CD4-positive, alpha-beta T cell treated with Interleukin-15 for 1 hour (primary cell): ENCODE measurements at places on chromosomes 16 and 17.

DNA sequence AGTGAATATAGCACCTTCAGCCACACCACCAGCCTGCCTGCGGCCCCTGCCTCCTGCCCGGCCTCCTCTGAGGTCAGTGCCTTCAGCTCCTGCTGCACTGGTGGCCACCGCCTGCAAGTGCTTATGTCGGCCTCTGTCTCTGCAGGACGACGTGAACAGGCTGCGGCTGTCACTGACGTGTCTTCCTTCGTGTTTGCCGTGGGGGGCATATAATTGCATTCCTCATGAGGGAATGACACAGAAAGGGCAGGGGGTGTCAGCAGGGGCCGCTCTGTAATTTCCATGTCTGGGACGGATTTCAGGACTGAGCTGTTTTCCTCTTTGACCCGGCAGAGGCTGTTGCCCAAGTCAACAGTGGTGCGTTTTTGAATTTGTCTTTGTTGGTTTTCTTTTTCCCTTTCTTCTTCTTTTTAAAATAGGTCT is 28.5 kb downstream of the CMIP start:
- no peak for DNase-seq

- no peak for DNase-seq
Observed at GRCh38 chr16:12434567-12434966, 369.1 kb downstream of the CPPED1 start.

- DNase-seq, result no peak
Observed at GRCh38 chr16:50678531-50678930, 2.6 kb downstream of the SNX20 start.

DNA sequence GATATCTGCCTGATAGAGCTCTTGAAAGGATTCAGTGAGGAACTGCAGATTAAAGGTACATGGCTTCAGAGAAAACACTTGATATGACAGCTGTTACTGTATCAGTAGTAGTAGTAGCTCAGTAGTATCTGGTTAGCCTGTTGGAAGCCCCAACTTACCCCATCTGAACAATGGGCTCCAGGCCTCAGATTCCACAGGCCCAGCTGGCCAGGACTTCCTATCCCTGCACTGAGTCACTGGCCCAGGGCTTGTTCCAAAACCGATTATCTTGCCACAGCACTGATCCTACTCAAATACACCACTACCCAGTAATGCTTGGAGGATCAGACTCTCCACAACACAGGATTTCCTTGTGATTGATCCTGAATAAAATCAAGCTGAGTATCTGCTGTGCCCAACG is 32.6 kb downstream of the DCUN1D3 start:
- no peak for DNase-seq

- peak; percentile 82 for DNase-seq
Observed at GRCh38 chr16:57667526-57668262, 412 bp upstream of the ADGRG3 start.

GRCh38 chr17:60371818-60372510 is 20.0 kb downstream of the USP32 start:
- no peak for DNase-seq

DNA sequence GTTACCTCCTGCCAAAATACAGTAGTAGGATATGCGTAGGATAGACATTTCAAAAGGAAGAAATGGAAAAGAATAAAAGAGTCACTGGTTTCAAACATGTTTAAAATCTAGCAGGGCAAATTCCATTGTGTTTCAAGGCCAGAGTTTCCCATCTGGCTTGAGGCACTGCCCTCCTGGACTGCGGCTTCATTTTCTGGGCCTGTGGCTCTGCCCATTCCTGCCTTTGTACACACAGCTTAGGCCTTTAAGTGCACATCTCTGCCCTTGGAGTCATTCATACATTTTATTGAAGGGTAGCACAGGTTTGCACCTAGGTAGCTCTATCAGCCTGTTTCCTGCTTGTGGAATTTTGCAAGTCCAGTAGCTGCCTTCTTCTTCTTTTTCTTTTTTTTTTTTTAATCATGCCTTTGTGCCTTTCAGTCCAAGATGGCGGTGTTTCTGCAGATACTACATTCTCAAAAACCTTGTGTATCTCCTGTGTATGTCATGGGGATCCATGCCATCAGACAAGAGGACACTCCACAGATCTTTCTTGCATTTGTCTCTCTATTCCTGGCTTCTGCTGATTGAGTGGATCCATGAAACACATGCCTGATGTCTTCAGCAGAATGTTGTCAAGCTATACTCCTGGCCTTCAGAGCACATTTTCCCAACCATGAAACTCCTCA is 282.9 kb downstream of the BCAS3 start:
- DNase-seq, result no peak

DNA sequence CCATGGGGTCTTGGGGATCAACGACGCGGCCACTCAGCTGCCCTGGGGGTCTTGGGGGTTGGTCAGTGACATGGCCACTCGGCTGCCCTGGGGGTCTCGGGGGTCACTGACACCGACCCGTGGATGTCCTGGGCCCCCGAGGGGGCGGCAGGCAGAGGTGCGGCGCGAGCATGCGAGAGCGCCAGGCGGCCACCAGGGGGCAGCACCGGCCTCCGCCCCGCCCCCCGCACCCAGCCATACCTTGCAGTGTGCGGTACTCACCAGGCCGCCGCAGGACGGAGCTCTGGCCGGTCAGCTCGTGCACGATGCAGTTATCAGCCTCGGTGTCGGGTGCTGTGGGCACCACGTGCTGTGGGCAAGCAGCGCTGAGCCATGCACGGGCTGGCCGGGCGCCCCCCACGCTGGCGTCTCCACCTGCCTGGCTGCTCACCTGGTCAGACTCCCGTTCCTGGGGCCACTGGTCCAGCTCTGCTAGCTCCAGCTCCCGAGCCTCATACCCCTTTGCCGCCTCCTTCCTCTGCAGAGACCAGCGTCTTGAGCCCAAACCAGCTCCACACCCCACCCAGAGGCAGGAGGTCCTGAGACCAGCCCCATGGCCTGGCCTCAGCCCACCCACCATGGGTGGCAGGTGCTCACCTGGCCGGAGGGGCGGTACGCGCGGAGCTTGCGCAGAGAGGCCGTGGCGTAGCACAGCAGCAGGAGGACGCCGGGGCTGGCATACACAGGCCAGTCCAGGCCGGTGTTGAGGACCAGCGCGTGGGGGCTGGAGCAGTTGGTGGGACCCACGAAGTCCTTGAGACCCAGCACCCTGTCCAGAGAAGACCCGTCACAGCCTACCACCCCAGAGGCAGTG is 31.2 kb downstream of the CTU2 start:
- peak; percentile 85 for DNase-seq

GRCh38 chr16:3957344-3957980 is 76.9 kb upstream of the CREBBP start:
- no peak for DNase-seq

DNA sequence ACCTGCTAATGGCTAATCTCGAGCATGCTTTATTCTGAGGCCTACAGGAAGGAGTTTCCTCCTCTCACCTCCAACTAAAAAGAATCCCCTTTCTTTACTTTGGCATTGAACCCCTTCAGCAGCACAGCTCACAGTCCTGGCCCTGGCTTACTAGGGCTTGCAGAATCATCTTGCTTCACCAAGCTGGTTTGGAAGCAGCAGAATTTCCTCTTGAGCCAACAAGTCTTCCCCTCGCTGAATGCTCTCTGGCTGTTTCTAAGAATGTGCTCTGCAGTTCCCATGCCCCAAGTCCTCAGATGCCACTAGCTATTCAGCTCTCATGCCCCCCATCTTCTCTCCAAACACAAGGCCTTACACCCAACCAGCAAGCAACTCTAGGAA is 271.2 kb downstream of the NTN1 start:
- DNase-seq, result no peak

GRCh38 chr17:62067165-62068145 is 2.4 kb upstream of the MED13 start:
- DNase-seq, result no peak

GRCh38 chr17:66711401-66711800 is 123.5 kb upstream of the CACNG5 start:
- no peak for DNase-seq

GRCh38 chr17:55601874-55602364 is 90.7 kb upstream of the SMIM36 start:
- peak; percentile 17 for DNase-seq

DNA sequence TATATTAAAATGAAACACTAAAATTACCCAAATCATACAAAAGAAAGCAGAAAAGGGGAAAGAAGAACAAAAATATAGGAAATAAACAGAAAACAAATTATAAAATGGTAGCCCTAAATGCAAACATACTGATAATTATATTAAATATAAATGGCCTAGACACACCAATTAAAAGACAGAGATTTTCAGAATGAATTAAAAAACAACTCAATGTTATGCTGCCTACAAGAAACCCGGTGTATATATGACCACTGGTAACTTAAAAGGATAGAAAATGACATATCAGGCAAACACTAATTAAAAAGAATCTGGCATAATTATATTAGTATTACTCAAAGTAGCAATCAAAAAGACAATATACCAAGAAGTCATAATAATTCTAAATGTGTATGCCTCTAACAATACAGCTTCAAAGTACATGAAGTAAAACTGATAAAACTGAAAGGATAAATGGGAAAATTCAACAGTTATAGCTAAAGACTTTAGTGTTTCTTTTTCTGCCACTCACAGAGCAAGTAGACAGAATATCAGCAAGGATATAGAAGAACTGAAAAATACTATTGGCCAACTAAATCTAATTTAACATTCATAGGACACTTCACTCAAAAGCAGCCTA is 7.5 kb upstream of the FAM20A start:
- DNase-seq, result no peak

- DNase-seq, result no peak
Observed at GRCh38 chr17:81845881-81846742, 11.3 kb upstream of the PPP1R27 start.

- no peak for DNase-seq
Observed at GRCh38 chr16:86067516-86067915, 168.6 kb downstream of the IRF8 start.

GRCh38 chr17:56594320-56595107 is 1.0 kb downstream of the NOG start:
- no peak for DNase-seq

- no peak for DNase-seq
Observed at GRCh38 chr16:57493767-57494166, 7.5 kb upstream of the DOK4 start.

DNA sequence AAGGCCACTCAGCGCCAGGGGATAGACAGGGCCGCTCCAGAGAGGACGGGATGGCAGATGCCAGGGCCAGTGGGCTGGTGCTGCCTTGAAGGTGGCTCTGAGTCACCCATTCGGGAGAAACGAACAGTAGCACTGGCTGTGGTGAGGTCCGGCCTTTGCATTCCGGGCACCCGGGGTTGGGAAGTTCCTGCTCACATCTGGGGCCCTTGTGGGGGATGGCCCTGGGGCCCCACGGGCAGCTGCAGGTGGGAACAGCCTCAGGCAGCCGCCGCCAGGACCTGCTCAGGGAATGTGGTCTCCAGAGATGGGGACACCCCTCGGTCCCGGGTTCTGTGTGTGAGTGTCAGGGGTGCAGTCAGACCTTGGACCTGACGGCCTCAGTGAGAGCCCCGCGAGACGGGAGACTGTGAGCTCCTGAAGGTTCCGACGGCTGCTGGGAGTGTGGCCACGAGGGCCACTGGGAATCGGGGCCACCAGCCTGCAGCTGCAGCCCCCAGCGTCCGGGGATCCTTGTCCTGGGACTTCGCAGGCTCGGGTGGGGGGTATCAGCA is 1.4 kb downstream of the CBFA2T3 start:
- no peak for DNase-seq

DNA sequence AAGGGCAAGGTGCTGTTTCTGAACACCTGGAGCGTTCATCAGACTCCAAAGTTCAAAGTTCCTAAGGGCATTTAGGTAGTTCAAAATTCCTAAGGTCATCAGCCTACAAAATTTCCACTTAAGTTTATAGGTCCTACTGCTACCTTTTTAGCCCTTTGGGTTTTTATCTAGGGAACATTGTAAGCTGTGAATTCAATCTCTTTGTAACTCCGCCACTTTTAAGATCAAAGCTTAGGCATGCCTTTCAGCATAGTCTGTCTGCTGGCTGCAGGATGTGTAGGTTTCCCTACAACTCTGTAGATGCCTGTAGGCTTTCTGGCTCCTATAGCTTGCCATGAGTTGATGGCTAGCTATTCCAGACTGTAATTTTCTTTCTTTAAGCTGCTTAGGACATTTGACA is 291.6 kb downstream of the MAP2K6 start:
- no peak for DNase-seq
